GM12878 (cell line): ENCODE measurements at places on chromosomes 2 and 18.

DNA sequence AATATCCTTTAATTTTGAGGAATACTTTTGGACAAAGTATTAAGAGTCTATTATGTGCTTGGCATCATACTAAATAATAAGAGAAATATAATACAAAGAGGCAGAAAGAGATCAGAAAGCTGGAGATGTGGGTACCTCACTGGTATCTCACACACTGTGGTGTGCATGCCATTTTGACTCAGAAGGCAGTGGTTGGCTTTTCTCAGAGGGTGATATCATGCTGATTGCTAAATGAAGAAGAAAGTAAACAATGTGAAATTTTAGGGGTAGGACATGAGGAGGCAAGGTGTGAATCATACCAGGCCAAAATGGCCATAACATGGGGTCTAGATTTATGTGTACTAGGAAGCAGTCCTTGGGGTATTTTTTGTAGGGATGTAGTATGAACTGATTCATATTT, 16.6 kb upstream of the SPOPL start:
- no peak for DNase-seq

DNA sequence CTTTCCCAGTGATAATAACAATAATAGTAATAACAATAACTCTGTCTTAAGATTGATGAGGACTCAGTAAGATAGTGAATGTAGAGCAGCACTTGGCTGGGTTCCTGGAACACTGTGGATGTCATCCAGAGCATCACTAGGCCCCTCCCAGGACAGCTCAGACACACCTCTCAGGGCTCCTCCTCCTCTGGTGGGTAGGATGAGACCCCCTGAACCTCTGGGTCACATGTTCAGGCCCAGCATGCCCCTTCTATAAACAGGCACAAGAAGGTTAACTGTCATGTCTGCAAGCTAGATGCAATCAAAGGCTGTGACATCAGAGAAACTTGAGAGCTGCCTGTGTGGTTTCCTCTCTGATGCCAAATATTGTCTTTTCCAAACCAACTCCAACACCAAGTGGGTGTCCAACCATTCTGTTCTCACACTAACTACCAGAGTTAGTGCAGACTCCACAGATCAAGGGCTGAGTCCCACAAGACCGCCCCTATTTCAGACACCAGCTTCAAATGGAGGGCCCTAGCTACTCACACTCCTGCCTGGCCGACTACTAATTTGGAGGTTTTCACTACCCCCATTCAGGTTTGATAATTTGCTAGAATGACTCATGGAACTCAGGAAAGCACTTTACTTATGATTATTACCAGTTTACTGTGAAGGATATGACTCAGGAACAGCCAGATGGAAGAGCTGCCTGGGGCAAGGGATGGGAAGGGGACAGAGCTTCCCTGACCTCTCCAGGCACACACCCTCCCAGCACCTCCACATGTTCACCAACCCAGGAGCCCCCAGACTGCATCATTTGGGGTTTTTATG, 46.4 kb upstream of the BZW1 start:
- DNase-seq: no peak

DNA sequence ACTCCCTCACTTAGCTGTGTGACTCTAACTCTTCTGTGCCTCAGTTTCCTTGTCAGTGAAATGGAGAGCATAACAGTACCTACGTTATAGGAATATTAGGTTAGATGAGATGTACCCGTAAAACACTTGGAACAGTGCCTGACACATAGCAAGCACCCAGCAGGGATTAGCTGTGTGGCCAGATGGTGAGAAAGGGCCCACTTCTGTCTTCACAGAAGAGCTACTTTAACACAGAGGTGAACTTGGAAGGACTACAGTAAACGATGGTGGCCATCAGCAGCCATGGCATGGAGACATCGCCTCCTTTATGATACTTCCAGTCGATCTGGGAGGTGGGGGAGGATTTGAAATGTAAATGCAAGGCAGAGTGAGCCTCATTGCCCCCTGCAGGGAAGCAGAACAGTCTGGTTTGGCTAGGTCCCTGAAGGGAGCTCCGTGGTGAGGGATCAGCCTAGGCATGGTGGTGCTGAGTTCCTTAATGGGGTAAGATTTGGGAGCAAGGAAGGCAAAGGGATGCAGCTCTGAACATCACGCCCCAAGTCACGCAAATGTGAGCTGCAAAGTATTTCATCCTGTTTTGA, 101.7 kb upstream of the ALPP start:
- no peak for DNase-seq

DNA sequence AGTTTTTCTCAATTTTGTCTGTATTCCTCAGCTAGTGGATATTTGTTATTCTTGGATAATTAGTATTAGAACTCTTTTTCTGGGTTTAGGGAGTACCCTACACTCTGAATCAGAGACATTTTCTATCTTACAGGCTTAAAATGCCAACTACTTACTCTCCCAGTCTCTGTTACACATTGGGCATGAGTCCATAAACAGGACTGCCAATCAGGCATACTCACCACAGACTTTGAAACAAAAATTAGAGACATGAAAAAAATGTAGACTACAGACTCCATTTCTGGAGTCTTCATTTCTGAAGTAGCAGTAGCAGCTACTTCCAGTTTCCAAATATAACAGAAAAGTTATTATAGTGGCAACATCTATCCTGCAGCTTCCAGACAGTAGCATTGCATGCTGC, 279.7 kb downstream of the MBD5 start:
- no peak for DNase-seq
